NCI-H774 (cell line): ENCODE measurements at places on chromosomes 5 and 9.

DNA sequence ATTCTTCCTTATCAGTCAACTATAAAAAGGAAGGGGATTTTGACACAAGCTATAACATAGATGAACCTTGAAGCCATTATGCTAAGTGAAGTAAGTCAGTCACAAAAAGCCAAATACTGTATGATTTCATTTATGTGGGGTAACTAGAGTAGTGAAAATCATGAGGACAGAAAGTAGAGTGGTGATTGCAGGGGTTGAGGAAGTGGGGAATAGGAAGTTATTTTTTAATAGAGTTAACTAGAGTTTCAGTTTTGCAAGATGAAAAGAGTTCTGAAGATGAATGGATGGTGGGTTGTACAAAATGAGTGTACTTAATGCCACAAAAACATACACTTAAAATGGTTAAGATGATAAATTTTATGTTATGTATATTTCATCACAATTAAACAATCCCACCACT, 65.4 kb upstream of the FAM174A start:
- DNase-seq: no peak

DNA sequence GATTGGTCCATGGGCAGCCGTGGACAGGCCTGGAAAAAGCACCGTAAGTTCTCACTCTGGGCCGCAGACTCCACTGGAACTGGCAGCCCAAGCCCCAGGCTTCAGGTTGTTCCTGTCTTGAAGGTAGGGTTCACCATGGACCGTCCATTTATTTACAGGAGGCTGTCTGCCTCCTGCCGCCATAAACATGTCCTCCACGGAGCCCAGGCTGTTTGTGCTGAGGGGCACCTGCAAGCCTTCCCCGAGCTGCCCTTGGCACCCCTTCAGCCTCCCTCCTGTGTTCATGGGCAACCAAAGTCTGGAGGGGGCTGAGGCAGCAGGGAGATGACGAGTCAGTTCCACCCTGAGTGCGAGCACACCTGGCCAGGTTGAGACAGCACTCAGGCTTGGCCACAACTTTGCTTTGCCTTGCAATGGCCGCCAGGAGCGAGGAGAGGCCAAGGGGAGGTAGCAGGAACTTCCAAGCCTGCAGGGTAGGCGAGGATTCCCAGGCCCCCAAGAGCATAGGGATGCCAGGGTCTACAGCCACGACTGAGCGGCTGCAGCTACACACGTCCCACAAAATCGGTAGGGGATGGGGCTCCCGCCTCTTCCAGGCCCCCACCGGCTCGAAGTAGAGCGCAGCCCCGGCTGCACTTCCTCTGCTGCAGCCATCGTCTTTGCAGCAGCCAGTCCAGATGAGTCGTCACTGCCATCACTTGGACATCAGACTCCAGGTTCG, 1625.6 kb upstream of the ACO1 start:
- DNase-seq: no peak

DNA sequence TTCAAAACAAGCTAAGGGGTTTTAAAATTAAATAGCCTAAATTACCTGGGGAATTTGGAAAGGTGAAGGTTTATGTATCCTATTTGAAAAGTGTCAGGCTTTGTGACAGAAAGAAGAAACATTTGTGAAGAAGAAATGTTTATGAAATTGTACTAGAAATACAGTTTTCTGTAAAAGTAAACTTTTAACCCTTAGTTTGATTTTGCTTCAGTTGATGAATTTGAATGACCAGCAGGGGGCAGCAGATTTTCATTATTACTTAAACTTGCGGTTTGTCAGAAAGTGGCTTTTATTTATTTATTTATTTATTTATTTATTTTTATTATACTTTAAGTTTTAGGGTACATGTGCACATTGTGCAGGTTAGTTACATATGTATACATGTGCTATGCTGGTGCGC, 58.1 kb downstream of the NNT start:
- no peak for DNase-seq

DNA sequence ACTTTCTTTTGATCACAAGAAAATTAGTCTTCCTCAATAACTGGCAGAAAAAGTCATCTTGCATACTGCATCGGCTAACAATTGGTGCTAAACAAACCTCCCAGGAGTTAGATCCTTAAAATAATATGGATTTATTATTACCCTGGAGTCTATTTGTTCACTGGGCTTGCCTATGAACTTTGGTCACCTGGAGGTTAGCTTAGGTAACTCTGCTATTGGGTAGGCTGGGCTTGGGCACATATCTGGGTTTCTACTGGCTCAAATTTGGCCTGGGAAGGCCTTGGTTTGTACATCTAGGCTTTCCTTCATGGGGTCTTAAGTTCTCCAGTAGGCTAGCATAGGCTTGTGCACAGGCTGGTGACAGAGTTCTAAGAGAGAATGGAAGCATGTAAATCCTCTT, 279.9 kb downstream of the RASEF start:
- no peak for DNase-seq

DNA sequence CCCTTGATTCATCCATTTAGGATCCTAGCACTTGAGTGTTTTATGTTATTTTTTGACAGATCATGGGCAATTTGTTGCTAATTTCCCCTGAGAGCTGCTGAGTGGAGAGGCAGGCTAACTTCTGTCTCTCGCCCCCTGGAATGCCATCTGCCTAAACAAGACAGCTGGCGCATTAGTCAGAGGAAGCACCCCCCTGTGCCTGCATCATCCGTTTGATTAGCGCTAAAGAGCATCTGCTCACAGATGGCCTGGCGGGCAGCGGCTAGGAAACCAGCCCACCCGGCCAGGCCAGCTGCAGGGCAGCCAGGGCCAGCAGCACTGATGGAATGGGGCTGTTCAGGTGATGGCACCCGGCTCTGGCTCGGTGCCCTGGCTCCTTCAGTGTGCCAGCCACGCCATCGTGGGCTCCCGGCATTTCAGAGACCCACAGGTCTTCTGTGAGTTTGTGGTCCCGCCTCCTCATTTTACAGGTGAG, 22.9 kb upstream of the ASS1 start:
- DNase-seq: peak; percentile 7

GRCh38 chr5:38782180-38782835, 63.5 kb upstream of the OSMR start:
- no peak for DNase-seq

- DNase-seq: peak; percentile 93
Measured at GRCh38 chr9:136245219-136246150, at the start of gene QSOX2. Gene QSOX2, minus strand, starts transcription at chr9:136245812. Its CDS starts 9 bp downstream, at chr9:136245803.

DNA sequence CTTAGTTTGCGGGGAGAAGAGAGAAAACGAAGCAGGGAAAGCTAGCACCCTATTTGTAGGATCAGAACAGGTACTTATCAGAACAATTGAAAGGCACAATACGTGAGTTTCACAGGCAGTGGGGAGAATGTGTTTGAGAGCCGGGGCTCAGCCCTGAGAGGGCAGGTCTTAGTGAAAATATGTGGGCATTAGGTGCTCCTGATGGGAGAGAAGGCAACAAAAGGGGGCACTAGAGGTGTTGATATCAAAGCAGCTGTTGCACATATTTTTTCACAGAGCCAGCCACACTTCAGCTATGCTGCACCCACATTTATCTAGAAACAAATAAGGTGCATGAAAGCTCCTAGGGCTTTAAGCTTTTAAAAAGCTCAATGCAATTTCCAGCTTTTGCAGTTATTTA, 99.7 kb upstream of the MAN2A1 start:
- DNase-seq: no peak
